ENCODE measurements at places on chromosomes 3 and 15.

DNA sequence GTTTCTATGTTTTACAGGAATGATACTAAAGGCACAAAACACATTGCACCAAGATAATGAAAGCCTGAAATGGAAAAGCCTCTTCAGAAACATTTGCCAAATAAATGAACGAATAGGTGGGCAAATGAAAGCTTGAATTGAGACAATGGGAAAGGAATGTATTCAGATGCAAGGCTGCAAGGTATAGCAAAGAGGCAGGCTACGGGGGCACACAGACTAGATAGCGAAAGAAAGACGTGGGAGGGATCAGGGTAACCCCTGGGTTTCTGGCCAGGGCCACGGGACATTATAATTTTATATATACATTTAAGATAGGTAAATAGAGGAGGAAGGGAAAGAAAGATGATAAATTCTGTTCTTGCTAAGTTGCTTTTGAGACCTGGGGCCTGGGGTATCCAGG is 95.9 kb upstream of the NLGN1 start:
- DNase-seq, result no peak

DNA sequence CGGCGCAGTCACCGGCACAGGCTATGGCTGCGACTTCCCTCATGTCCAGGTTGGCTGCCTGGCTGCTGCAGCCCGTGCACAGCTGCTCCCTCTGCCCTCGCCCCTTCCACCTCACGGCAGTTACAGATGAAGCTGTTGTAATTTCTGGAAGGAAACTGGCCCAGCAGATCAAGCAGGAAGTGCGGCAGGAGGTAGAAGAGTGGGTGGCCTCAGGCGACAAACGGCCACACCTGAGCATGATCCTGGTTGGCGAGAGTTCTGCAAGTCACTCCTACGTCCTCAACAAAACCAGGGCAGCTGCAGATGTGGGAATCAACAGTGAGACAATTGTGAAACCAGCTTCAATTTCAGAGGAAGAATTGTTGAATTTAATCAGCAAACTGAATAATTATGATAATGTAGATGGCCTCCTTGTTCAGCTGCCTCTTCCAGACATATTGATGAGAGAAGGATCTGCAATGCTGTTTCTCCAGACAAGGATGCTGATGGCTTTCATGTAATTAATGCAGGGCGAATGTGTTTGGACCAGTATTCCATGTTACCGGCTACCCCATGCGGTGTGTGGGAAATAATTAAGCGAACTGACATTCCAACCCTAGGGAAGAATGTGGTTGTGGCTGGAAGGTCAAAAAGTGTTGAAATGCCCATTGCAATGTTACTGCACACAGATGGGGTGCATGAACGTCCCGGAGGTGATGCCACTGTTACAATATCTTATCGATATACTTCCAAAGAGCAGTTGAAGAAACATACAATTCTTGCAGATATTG is 13.2 kb upstream of the GNB4 start:
- no peak for DNase-seq

GRCh38 chr15:21267671-21268395 is 172.5 kb downstream of the POTEB3 start:
- no peak for DNase-seq

- DNase-seq, result no peak
These were observed 218.9 kb downstream of the PDZRN3 start for GRCh38 chr3:73405853-73406252.

DNA sequence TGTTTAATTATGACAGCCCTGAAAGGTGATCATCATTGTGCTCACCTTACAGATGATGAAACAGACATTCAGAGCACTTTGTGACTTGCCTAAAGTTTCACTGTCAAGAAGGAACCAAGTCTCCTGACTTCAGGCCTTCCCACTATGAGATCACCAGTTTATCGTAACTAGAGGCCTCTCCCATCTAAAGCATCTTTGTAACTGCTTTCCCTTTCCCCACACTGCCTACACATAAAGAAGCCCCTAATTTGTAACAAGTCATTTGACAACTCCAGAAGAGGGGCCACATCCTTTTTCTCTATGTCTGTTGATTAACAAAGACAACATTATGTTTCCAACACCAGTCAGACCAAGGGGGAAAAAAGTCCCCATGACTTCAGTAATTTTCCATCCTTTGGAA is 1.1 kb downstream of the KLHL6 start:
- DNase-seq, result no peak

DNA sequence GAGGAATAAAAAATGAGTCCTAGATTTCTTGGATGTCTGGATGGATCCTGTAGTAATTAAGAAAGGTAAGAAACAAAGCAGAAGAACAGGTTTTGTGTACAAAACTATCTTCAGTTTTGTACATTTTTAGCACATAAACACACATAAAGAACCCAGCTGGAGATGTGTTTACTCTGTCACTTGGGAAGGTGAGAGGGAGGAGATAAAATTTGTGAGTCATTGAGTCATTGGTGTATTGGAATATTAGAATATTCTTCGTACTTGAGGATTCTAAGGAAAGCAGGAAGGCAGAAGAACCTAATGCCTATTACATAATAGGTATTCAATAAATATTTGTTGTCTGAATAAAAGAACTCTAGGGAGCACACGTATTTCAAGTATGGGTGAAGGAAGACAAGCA is 17.4 kb downstream of the APPL1 start:
- no peak for DNase-seq

- DNase-seq, result no peak
These were observed 25.1 kb downstream of the ADCY5 start for GRCh38 chr3:123423806-123424205.

DNA sequence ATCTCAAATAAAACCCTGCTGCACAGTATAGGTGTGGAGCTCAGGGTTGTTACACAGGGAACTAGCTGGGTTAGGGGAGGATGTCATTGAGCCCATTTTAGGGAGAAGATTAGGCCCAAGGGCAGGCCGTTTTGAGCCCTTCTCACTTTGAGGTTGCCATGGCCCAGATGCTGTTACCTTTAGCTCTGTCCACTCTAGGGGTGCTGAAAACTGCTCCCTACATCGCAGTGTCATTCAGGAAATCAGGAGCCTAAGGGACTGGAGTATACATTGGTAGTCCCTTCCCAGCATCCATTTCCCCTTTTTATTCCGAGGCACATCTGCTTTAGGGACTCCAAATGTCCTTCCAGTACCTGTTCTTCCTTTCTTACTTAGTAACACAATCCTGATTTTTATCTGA is 79.0 kb upstream of the SELENOK start:
- peak; percentile 24 for DNase-seq

- no peak for DNase-seq
These were observed 11.5 kb downstream of the PLA2G4F start for GRCh38 chr15:42144841-42145375.

DNA sequence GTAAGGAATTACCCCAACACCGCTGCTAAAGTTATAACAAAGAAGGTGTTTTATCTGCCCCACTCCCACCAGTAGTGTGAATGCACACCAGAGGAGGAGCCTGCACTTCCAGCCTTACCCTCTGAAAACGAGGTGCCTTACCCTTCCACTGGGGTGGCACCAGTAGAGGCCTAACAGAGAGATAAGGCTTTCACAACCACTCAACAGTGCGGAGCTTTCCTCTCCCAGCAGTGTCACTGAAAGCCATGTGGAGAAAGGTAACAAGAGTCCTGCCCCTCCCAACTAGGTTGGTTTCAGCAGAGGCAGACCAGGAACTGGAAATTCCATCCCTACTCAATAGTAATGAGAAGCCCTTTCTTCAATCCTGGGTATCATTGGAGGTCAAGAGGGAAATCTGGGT is 539.2 kb downstream of the VGLL3 start:
- DNase-seq, result no peak

- DNase-seq, result no peak
These were observed 45.6 kb downstream of the WNT5A start for GRCh38 chr3:55441499-55441898.

DNA sequence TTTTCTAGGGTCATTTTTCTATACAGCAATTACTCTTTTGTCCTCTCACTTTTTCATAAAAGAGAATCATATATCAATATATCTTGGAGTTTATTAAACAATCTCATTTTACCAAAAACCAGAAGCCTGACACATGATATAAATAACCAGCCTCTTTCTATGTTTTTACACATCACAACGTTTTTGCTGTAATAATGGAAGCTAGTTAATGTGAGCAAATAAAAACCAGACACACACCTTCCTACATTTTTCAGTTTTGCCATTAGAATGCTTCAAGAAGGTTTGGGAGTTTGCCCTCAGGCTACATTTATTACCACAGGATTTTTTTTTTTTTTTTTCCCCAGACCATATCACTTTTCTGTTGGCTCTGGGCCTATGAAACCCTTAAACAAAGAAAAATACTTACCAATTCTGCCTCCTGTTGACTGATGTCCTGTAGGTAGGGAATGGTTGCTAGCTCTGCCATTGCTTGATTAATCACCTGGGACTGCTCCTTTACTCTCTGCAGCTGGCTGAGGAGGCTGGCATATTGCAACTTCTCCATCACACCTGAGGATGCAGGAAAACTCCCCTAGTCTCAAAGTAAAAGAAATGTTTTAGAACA is 165.5 kb downstream of the ECT2 start:
- no peak for DNase-seq

DNA sequence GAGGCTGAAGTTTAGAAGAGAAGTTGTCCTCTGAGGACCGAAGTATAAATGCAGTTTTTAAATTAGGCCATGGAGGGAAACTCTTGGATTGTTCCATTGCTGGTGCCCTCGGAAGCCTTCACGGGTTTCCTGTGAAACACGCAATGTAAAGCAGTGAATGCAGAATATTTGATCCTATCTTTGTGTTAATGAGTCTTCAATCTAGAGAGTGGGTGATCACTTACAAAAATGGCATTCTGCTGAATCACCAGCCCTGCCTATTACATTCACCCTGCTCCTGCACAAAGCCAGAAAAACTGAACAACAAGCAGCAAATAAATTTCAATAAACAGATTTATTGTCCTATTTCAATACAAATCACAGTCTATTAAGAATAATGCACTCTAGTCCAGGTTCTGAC is 1063.9 kb downstream of the FHIT start:
- DNase-seq, result no peak

DNA sequence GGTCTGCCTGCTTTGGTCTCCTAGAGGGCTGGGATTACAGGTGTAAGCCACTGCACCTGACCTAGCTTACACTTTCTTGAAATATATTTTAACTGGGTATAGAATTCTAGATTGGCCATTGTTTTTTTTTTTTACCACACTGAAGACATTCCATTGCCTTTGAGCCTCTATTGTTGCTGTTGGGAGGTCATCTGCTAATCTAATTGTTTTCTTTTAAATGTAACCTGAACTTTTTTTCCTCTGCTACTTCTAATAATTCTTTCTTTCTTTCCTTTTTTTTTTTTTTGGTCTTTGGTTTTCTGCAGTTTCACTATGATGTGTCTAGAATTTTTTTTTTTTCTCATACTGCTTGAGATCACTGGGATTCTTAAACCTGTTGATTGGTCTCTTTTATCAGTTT is 28.1 kb downstream of the ERICH6 start:
- DNase-seq, result no peak

GRCh38 chr3:104768886-104769285 is 597.8 kb upstream of the ALCAM start:
- DNase-seq, result no peak

DNA sequence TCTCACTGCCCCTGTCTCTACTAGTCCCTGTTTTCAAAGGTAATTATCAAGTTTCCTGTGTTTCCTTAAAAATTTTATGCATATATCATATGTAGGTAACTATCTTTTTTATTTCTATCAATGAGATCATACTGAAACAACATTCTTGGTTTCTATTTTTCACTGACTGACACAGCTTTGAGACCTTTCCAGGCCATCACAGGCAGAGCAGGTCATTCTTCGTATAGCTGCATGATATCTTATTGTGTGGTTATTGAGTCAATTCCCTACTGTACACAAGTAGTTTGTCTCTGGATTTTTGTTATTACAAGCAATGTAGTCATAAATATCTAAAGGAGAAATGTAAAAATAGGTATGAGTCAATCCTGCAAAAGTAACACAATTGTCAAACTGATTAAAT is 169.6 kb downstream of the CFAP20DC start:
- DNase-seq, result no peak

DNA sequence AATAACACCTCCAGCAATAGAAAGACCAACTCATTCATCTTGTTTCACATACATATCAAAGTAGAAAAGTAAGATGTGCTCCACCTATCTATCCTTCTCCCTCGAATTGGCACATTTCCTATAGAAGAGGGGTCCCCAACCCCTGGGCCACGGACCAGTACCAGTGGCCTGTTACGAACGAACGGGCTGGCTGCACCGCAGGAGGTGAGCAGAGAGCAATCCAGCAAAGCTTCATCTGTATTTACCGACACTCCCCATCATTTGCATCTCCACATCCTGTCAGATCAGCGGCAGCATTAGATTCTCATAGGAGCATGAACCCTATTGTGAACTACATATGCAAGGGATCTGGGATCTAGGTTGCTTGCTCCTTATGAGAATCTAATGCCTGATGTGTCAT is 95.0 kb upstream of the CGNL1 start:
- no peak for DNase-seq

All from cardiac muscle cell (in vitro differentiated cells and primary cell).